ENCODE measurements at places on chromosomes 16 and 17.

DNA sequence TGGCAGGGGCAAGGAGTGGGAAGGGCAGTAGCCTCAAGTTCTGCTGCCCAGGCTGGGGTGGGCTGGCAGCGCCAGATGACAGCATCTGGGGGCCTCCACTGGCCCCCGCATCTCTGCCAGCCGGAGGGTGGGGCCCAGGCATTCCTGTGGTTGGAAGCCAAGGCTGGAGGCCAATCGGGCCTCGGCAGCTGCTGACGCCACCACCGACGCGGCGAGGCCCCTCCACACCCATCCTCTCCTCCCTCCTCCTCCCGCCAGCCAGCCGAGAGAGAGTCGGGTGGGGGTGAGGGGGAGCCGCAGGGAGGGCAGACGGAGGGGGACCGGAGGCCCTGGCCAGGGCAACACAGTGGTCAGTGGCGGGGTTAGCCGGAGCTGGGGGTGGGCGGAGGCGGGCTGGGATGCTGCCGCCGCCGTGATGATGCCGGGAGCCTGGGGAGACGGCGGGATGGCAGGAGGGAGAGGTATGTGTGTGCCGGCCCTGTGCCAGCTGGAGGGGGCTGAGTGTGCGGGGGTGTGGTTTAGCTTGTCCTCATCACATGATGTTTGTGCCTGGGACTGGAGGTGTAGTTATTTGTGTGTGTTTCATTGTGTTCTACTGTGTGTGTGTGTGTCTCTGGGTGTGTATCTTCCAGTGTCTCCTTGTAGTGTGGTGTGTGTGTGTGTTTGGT is 36.6 kb downstream of the ARHGAP23 start:
- H3K4me1 ChIP-seq = no peaks in the 10 kb centered on the region
- H3K36me3 ChIP-seq = no peaks in the 10 kb centered on the region
- no peak overlapping the region for H3K27ac ChIP-seq
- H3K27me3 ChIP-seq = no peaks in the 10 kb centered on the region
- DNase-seq = no peak

DNA sequence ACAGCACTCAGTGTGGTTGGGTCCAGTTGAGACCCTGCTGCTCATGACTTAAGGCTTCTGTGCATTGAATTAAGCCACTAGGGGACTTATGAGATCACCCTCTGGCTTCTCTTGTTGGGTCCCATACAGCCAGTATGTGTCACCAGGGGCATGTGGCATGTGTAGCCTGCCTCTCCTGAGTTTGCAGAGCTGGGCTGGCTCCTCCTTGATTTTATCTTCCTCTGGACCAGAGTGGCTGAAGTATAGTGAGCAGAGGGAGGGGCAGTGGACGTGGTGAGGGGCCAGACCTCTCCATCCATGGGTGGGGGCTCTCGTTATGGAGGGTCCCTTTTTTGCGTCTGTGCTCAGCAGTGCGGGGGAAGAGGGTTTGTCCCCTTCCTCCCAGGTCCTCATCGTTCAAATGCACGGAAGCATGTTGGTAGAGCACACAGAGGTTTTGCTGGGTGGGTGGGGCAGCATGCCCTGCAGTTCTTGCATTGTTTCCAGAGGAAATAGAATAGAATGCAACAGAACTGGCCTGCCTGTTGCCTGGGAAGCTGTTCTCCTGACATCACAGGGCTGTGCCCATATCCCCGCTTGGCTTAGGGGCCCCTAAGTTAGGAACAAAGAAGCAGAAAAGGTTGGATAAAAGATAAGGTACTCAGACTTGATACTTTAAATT is 77.4 kb downstream of the SPECC1 start:
- no peak overlapping the region for H3K4me3 ChIP-seq
- H3K4me1 ChIP-seq = peaks cover 5% of the 10 kb centered on the region
- H3K27ac ChIP-seq = no peak overlapping the region

DNA sequence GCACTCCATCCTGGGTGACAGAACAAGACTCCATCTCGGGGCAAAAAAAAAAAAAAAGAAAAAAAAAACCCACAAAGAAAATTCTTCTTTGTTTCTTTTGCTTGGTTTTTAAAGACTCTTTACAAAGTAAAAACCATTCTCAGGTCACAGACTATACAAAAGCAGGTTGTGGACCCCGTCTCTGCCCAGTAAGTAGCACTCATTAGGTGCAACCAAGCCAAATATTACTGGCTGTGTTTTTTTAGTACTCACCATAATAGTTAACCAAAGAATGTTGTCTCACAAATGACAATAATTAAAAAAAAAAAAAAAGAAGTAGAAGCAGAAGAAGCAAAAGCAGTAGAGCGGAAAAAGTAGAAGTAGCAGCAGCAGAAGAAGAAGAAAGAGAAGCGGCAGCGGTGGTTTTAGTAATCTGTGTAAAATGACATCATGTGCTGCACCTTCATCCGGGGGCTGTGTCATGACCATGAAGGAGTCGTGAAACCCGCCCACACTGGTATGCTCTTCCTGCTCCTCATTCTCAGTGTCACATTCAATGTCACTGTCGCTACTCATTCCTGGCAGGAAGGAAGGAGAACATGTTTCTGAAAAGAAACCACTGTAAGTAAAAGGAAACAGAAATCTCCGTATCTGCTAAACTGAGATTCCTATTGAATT is 105.4 kb downstream of the TRIM37 start:
- peak overlapping the region; percentile 75 for H3K4me3 ChIP-seq
- no peaks in the 10 kb centered on the region for H3K27me3 ChIP-seq
- peaks cover 18% of the 10 kb centered on the region for H3K36me3 ChIP-seq
- H3K4me1 ChIP-seq = peaks cover 31% of the 10 kb centered on the region
- peak overlapping the region; percentile 89 for H3K27ac ChIP-seq

DNA sequence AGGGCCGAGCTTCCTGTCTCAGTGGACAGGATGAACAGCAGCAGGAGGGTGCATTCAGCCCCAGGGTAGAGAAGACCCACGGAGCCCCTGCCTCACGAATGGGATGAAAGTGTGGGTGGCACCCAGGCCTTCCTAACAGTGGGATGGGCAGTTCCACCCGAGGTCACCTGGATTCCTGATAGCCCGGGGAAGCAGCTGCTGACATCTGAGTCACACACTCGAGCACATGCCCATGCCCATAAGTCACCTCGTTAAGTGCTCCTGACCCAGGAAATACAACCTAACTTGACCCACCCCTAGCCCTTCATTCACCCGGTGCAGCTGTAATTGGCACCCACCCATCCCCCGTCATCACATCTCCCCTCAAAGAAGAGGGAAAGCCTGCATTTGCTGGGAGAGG is 85.3 kb upstream of the FOXF1 start:
- no peak overlapping the region for H3K27ac ChIP-seq
- no peaks in the 10 kb centered on the region for H3K4me1 ChIP-seq
- H3K27me3 ChIP-seq = peaks cover 6% of the 10 kb centered on the region
- H3K36me3 ChIP-seq = no peaks in the 10 kb centered on the region
- DNase-seq = no peak

DNA sequence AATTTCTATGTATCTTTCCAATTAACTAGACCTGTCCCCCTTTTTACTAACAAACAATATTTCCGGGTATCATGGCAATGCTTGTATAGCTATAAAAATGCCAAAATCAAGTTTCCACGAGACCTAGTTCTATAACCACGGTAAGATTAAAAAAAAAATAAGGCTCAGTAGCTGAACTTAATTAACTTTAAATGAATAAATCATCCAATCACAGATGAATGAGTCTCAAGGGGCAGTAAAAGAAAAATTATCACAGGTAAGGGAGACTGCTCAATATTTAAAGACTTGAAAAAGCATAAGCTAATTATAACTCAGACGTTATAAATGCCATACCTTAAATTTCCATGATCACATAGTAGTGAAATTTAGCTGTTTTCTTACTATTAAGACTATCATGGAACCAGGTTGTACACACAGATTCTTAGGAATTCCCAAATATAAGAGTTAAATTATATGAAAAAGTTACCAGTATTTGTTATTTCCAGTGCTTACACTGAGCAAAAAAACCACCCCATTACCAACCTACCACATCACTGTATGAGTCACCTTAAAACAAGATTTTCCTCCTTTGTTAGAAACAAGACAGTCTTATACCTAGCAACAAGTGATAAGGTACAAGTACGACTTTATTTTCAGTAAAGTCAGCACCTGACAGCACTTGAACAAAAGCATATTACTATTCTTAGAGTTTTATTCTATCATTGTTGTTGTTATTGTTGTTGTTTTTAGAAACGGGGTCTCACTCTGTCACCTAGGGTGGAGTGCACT is 20.6 kb downstream of the SSH2 start:
- H3K36me3 ChIP-seq = peaks cover 11% of the 10 kb centered on the region
- DNase-seq = no peak
- peak overlapping the region; percentile 30 for H3K27ac ChIP-seq
- no peak overlapping the region for H3K4me3 ChIP-seq
- H3K4me1 ChIP-seq = peaks cover 18% of the 10 kb centered on the region
- H3K27me3 ChIP-seq = no peaks in the 10 kb centered on the region

DNA sequence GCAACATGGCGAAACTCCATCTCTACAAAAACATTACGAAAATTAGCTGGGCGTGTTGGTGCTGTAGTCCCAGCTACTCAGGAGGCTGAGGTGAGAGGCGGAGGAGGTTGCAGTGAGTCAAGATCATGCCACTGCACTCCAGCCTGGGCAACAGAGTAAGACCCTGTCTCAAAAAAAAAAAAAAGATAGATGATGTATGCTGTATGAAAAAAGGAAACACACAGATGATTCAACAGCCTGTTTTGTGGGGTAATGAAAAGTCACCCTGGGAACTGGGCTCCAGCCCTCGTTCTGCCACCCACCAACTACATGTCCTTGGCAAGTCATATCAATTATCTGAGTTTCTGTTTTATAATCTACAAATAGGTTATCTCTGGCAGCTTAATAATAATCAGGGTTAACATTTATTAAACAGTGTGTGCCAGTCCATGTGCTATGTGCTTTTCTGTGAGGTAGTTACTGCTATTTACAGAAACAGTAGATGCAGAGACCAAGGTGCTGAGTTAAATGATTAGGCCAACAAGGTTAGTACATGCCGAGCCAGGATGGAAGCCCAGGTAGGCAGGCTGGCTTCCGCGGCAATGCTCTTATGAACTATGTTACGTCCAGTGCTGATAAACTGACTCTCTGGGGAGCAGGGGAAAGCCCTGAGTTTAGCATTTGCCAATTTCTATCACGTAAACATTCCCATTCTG is 1.1 kb downstream of the G6PC1 start:
- H3K27ac ChIP-seq = no peak overlapping the region
- no peaks in the 10 kb centered on the region for H3K36me3 ChIP-seq
- no peak for DNase-seq
- H3K4me1 ChIP-seq = no peaks in the 10 kb centered on the region
- H3K4me3 ChIP-seq = no peak overlapping the region

- H3K27me3 ChIP-seq = no peaks in the 10 kb centered on the region
- no peak overlapping the region for H3K4me3 ChIP-seq
- no peaks in the 10 kb centered on the region for H3K4me1 ChIP-seq
Measured at GRCh38 chr16:51544851-51545467, 393.9 kb upstream of the SALL1 start.

GRCh38 chr16:57652695-57653471 is 15.2 kb upstream of the ADGRG3 start:
- H3K36me3 ChIP-seq = no peaks in the 10 kb centered on the region
- no peak overlapping the region for H3K27ac ChIP-seq
- H3K4me3 ChIP-seq = no peak overlapping the region

DNA sequence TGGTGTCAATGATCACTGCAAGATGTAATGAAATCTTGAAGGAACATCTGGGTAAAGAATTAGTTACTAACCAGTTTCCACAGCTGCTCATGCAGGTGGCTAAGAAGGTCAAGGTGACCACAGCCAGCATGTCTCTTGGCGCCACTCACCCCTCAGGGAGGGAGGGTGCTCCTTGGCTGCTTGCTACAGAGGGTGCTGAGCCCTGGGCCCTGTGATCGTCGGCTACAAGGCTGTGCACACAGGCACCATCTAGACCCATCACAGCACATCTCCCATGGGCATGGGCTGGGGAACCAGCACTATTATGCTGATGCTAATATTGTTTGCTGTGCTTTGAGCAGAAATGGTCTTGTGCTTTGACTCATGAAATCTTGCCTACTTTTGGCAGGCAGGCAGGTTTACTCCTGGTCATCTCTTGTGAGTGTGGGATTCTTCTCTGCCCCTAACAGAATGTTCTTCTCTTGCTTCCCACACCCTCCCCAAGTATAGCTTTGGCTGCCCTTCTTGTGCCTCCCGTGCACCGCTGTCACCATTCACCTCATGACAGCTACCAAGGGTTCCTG is 36.4 kb downstream of the TXNDC11 start:
- H3K4me3 ChIP-seq = no peak overlapping the region
- no peaks in the 10 kb centered on the region for H3K27me3 ChIP-seq
- no peak overlapping the region for H3K27ac ChIP-seq
- peaks cover 14% of the 10 kb centered on the region for H3K36me3 ChIP-seq
- H3K4me1 ChIP-seq = peaks cover 3% of the 10 kb centered on the region

GRCh38 chr17:60792250-60792898 is 114.7 kb downstream of the BCAS3 start:
- peaks cover 4% of the 10 kb centered on the region for H3K4me1 ChIP-seq
- no peaks in the 10 kb centered on the region for H3K36me3 ChIP-seq
- DNase-seq = no peak
- H3K4me3 ChIP-seq = no peak overlapping the region

DNA sequence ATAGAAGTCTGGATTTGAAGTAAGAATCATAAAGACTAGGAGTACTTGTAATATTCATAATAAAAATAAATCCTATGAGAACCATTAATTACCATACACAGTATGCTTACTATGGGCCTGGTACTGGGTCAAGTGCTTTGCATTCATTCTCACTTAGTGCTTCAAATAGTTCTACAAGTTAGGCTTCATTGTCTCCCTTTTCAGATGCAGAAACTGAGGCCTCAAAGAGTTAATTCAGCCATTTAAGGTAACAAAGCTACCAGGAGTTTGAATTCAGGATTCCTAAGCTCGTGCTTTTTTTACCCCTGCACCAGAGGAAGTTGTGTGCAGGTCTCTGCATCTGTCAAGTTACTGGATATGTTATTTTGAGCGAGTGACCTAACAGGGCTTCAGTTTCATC is 1098.4 kb upstream of the EEF2KMT start:
- no peaks in the 10 kb centered on the region for H3K36me3 ChIP-seq
- H3K27ac ChIP-seq = no peak overlapping the region
- H3K4me1 ChIP-seq = no peaks in the 10 kb centered on the region
- H3K27me3 ChIP-seq = no peaks in the 10 kb centered on the region

GRCh38 chr16:51458356-51459140 is 307.5 kb upstream of the SALL1 start:
- no peaks in the 10 kb centered on the region for H3K27me3 ChIP-seq
- no peak overlapping the region for H3K27ac ChIP-seq
- no peak overlapping the region for H3K4me3 ChIP-seq
- no peak for DNase-seq
- H3K36me3 ChIP-seq = no peaks in the 10 kb centered on the region
- no peaks in the 10 kb centered on the region for H3K4me1 ChIP-seq

- no peaks in the 10 kb centered on the region for H3K27me3 ChIP-seq
- H3K4me3 ChIP-seq = no peak overlapping the region
- no peaks in the 10 kb centered on the region for H3K36me3 ChIP-seq
- H3K27ac ChIP-seq = no peak overlapping the region
- H3K4me1 ChIP-seq = no peaks in the 10 kb centered on the region
- no peak for DNase-seq
Measured at GRCh38 chr17:74336307-74336706, 10.3 kb downstream of the KIF19 start.

- peaks cover 12% of the 10 kb centered on the region for H3K4me1 ChIP-seq
- H3K27ac ChIP-seq = no peak overlapping the region
- H3K36me3 ChIP-seq = no peaks in the 10 kb centered on the region
- no peak for DNase-seq
- H3K27me3 ChIP-seq = peaks cover 2% of the 10 kb centered on the region
- H3K4me3 ChIP-seq = no peak overlapping the region
Measured at GRCh38 chr17:65259696-65260485, 122.7 kb downstream of the RGS9 start.

GRCh38 chr17:16477255-16477654 is 14.7 kb downstream of the LRRC75A start:
- H3K4me1 ChIP-seq = no peaks in the 10 kb centered on the region
- no peak for DNase-seq
- H3K4me3 ChIP-seq = no peak overlapping the region
- H3K27me3 ChIP-seq = no peaks in the 10 kb centered on the region
- H3K36me3 ChIP-seq = no peaks in the 10 kb centered on the region
- no peak overlapping the region for H3K27ac ChIP-seq
